ENCODE measurements at places on chromosomes 5 and 9.

DNA sequence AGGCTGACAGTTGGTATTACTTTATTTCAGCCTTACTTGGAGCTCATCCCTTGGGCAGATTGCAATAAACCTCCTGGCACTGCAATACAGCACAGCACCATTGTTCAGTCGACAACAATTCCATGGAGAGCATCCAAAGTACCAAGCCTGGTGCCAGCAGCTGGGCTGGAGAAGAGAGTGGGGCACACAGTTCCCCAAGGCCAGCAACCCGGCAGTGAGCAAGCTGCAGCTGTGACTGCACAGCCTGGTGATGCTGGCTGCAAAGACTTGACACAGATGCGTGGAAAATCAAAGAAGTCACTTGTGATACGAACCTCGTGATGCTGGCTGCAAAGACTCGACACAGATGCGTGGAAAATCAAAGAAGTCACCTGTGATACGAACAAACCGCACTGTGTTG lies 125.4 kb downstream of the ATPSCKMT start:
- no peak for DNase-seq

DNA sequence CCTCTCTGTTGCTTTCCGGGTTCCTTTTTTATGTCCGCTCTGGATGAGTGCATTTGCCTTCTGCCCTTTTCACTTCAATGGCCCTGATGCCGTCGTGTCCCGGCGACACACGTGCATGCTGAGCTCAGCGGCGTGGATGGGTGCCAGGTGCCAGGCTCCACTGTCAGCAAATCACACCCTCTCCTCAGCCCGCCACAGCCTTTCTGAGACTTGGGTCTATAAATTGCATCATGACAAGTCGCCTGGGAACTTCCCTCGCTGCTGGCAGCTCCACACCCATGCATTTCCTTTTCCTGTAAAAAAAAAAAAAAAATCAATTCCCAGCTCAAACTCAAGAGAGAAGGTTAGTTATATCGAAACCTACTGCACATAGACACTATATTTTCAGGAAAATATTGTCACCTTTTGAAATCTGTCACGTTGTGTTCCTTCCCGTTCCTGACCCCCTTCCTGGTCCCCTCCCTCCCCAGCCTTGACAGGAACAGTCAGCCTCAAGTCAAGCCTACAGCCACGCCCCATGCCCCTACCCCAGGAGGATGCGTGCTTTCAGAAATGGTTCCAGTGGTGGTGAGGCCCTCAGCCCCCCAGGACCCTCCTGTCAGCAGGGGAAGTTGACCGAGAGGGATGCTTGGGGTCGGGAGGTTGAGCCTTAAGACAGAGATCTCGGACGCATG lies 110.3 kb upstream of the PTCH1 start:
- peak; percentile 92 for DNase-seq

DNA sequence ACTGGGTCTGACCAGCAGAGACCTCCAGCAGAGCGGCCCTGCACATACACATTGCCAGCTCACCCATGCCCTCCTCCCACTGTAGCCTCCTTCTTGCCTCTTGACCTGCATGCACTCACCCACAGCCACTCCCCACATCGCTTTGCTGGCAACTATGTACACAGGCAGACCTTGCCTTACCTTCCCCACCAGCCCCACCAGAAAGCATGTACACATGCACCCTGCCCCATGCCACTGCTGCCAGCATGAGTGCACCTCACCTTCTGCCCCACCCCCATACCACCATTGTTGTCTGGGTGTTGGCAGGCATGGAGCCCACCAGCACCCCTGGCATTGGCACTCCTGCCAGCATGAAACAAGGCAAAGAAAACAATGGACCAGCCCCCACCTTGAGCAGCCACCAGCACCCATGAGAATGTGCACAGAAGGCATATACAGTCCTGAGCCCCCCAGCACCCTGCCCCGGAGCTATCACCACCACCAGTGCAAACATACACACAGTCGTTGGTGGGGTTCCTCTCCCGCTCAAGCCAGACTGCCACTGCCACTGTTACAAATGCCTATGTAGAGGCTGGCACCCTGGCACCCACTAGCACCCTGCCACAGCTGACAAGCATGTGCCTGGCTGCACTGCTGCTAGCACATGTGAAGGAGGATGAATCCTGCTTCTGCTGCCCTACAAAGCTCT lies 171.4 kb upstream of the NR4A3 start:
- DNase-seq = no peak

GRCh38 chr9:86975606-86976005 lies 28.3 kb upstream of the GAS1 start:
- no peak for DNase-seq

DNA sequence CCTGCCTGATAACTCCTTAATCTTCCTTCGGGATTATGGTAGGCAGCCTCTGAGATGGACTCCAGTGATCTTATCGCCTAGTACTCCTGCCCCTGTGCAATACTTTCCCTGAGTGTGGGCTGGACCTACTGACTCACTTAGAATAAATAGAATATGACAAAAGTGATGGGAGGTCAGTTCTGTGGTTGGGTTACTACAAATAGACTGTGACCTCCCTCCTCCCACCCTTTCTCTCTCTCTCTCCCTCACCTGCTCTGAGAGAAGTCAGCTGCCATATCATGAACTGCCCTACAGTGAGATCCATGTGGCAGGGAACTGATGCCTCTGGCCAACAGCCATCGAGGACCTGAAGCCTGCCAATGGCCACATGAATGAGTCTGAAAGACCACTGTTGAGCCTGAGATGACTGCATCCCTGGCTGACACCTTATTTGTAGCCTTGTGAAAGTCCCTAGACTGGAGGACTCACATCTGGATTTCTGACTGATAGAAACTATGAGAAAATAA lies 31.7 kb downstream of the NRG2 start:
- no peak for DNase-seq

DNA sequence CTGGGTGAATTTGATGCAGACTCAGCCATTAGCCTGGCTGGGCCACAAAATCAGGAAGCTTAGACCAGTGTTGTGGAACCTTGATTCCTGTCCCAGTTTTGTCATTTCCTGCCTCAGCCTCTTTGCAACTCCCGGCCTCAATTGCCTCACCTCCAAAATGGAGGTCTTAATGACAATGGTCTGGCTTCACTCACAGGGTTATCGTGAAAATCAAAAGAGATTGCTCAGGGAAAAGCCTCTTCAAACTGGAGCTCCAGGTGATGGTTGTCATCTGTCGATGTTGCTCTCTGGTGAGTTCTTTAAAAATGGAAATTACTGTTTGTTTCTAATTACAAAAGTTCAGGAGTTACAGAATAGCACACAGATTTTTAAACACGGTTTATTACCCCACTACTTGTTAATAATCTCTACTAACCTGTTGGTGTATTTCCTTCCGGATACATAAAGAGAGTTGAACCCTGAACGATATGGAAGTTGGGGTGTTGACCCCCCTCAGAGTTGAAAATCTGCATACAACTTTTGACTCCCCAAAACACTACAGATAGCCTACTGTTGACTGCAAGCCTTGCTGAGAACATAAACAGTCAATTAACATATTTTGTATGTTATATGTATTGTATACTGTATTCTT lies 109.9 kb upstream of the CPEB4 start:
- peak; percentile 31 for DNase-seq

DNA sequence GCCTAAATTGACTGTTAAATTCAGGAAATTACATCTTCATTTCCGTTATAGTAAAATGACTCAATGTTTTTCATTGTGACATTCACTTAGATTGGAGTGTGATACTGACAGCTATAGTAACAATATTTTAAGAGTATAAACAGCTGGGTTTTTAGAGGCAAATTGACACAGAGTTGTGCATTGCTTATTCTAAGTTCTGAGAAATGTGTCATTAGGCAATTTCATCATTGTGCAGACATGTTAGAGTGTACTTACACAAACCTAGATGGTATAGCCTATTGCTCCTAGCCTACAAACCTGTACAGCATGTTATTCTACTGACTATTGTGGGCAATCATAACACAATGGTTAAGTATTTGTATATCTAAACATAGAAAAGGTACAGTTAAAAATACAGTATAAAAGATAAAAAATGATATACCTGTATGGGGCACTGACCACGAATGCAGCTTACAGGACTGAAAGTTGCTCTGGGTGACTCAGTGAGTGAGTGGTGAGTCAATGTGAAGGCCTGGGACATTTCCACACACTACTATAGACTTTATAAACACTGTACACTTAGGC lies 132.7 kb downstream of the PDE4D start:
- DNase-seq = peak; percentile 80

- DNase-seq = no peak
Observed at GRCh38 chr5:154612666-154613065, 134.6 kb upstream of the HAND1 start.

- no peak for DNase-seq
Observed at GRCh38 chr5:29897916-29898315, 1295.6 kb upstream of the CDH6 start.

GRCh38 chr9:134325096-134325812 lies 1.0 kb upstream of the RXRA start:
- peak; percentile 47 for DNase-seq

- DNase-seq = no peak
Observed at GRCh38 chr5:130526708-130527107, 622.4 kb downstream of the CHSY3 start.

- DNase-seq = no peak
Observed at GRCh38 chr5:68533051-68533450, 317.5 kb downstream of the PIK3R1 start.

- DNase-seq = peak; percentile 58
Observed at GRCh38 chr5:146042628-146043279, 62.6 kb downstream of the PLAC8L1 start.

GRCh38 chr9:130770679-130771442 lies 64.2 kb upstream of the ABL1 start:
- peak; percentile 85 for DNase-seq

DNA sequence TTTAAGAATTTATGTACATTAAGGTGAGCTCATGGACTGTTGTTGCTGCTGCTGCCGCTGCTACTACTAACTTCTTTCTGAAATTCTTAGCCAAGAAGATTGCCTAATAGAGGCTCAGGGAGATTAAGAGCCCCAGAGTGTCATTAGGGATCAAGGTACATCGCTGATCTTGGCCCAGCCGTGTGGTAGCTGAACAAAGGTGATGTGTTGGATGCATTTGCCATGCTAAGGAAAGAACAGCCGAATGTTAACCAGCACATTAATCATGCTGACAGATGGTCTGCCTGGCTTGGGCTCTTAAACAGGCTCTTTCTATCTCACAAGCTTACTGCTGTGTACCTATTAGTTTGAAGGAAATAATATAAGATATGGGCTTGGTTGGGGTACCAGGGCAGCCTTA lies 137.1 kb downstream of the KCTD16 start:
- DNase-seq = no peak

DNA sequence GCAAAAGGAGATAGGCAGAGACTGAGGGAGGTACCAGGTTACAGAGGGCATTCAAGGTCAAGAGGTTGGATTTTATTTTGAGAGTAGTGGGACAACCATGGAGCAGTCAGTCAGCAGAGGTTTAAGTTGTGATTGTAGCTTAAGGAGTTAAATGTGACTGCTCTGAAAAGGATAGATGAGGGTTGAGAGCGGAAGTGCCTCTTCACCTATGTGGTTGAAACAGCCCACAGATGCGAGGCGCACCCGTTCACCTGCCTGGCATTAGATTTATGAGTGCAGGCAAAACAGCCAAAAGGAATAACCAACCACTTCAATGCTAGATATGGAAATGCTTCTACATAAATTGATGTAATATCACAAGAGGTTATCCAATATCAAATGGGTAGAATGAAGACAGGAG lies 8.4 kb downstream of the ZNF474 start:
- no peak for DNase-seq

DNA sequence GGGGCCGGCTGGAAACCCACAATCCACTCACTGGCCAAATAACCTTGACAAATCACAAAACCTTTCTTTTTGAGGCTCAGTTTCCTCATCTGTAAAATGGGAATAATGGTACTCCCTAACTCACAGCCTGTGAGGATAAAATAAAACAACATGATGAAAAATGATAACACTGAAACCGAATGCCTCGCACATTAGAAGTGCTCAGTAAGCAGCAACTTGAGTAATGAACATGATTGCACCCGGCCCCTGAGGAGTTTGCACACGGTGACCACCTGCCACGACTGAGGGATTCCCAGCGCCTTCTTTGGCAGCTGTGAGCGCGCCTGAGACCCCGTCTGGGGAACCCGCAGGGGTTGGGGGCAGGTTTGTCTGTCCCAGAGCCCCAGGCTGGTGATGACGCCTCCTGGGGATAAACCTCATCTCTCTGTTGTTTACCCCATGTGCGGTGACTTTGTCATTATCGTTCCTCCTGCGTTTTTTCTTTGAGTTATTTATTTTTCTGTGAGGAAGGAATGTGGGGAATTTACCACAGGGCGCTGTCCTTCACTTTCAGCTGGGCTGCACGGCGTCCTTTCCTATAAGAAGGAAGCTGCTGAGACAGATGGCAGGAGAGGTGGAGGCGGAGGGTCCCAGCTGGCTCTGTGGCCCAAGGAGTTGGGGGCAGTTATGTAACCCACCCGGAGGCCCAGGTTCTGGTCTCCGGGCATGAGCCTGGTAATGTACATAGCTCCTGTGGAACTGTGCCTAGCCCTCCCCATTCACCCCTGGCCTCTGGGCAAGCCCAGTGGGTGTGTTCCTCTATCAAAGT lies 3.0 kb upstream of the SYNPO start:
- peak; percentile 86 for DNase-seq

DNA sequence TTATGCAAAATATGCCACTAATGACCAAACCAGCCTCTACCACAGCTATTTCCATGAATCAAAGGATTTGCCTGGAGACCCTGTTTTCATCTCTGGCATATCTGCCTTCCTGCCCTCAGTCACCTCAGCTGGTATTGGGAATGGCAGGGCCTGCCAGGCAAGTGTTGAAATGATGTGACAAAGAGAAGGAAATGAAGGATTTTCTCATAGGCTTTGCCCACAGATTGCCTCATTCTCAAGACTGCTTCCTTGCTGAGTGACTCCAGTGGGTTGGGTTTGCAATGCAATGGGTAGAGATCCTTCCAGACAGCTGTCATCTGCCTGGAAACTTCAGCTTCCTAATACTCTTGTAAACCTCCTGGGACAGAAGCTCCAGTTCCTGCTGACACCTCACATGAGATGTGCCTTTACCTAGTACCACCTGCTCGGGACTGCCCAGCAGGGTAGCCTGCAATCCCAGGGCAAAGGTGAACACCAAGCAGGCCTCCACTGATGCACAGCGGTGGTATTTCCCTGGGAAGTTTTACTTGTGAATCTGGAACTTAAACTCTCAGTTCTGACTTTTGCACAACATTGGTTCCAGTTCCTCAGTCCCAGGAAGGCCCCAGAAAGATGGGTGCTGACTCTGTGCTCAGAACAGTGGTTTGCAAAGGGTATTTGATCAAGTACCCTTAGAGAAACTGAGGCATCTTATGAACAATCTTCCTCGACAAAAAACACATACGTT lies 64.8 kb upstream of the SLC1A1 start:
- peak; percentile 66 for DNase-seq

GRCh38 chr5:163586531-163586956 lies 81.1 kb downstream of the MAT2B start:
- DNase-seq = no peak

- no peak for DNase-seq
Observed at GRCh38 chr5:147387109-147387508, 122.8 kb downstream of the DPYSL3 start.

GRCh38 chr5:119570910-119571309 lies 58.4 kb upstream of the FAM170A start:
- no peak for DNase-seq

- no peak for DNase-seq
Observed at GRCh38 chr5:135342551-135342875, 56.5 kb downstream of the MACROH2A1 start.

Measured in dermis blood vessel endothelial cell (primary cell).